Sciatic nerve (tissue), 2 donors: ENCODE measurements at places on chromosomes 4 and X. TPM values are rescaled to one million over a fixed set of nuclear protein-coding genes. Genes with fewer than 3 reads are reported as not detected.

The POU3F4 gene
- not detected for total RNA-seq

The STK32B gene
- 1.6 TPM for total RNA-seq

The PASD1 gene
- total RNA-seq, result not detected

The GPR173 gene
- 13.2 TPM for total RNA-seq

The SLITRK4 gene
- 1.5 TPM for total RNA-seq

The XK gene
- 1.7 TPM for total RNA-seq

GRCh38 chr4:165556383-165556782, 177.6 kb downstream of the CPE start:
- no peak for DNase-seq

- DNase-seq, result no peak
These were observed 36.4 kb upstream of the LCORL start for GRCh38 chr4:18057821-18058533.

GRCh38 chrX:34406580-34406979, 250.5 kb downstream of the TMEM47 start:
- DNase-seq, result no peak

- DNase-seq, result no peak
These were observed 700.7 kb downstream of the PCDH18 start for GRCh38 chr4:136831553-136831952.

GRCh38 chrX:129661369-129661768, 6.6 kb upstream of the APLN start:
- no peak for DNase-seq

GRCh38 chrX:9927698-9928482, 39.3 kb upstream of the CLDN34 start:
- DNase-seq, result no peak

GRCh38 chr4:151314010-151314355, 11.4 kb downstream of the SH3D19 start:
- DNase-seq, result no peak

GRCh38 chrX:31178064-31178768, 106.4 kb upstream of the FTHL17 start:
- no peak for DNase-seq
